Neural crest cell (in vitro differentiated cells): ENCODE measurements at places on chromosomes 5 and 9. TPM values are rescaled to one million over a fixed set of nuclear protein-coding genes. Genes with fewer than 3 reads are reported as not detected.

Gene NIPAL4
- not detected in 2 replicates for total RNA-seq

Gene IL5
- total RNA-seq = not detected in 2 replicates

Gene CDH9
- total RNA-seq = 0.14 TPM in 1 of 2 replicates, not detected in the other

Gene SPINK13
- total RNA-seq = not detected in 2 replicates

Gene HARS1
- 92.7 and 98.7 TPM in 2 replicates for total RNA-seq

Gene TXNDC8
- not detected in 2 replicates for total RNA-seq

Gene TMEM215
- 0.57 and 0.72 TPM in 2 replicates for total RNA-seq

Gene EIF4EBP3
- total RNA-seq = 8.4 and 10.3 TPM in 2 replicates

Gene IL4
- total RNA-seq = not detected in 2 replicates

Gene LRRC19
- total RNA-seq = not detected in 2 replicates

Gene FOXD4L5
- 0.34 and 0.37 TPM in 2 replicates for total RNA-seq

Gene ACTL7A
- total RNA-seq = not detected in 2 replicates

Gene QRFP
- total RNA-seq = not detected in 2 replicates

Gene UHRF2
- total RNA-seq = 59.4 and 62.5 TPM in 2 replicates

Gene PCDHGB7
- total RNA-seq = 6.5 and 7.0 TPM in 2 replicates

Gene COL15A1
- total RNA-seq = 0.18 and 0.33 TPM in 2 replicates

Gene PPP1R2B
- total RNA-seq = not detected in 2 replicates

Gene PCDHA1
- 0.07 TPM in 1 of 2 replicates, not detected in the other for total RNA-seq

Gene CETN3
- total RNA-seq = 32.9 and 44.0 TPM in 2 replicates

Gene FAM13B
- total RNA-seq = 47.1 and 49.1 TPM in 2 replicates

Gene TAF1L
- not detected in 2 replicates for total RNA-seq

Gene SPATA31C1
- 1.4 and 1.9 TPM in 2 replicates for total RNA-seq

Gene DTWD2
- 4.6 and 5.1 TPM in 2 replicates for total RNA-seq
